ENCODE measurements at places on chromosomes 1 and 21. TPM values are rescaled to one million over a fixed set of nuclear protein-coding genes. Genes with fewer than 3 reads are reported as not detected.

- DNase-seq = peak; percentile 21
These were observed 166.9 kb downstream of the HLX start for GRCh38 chr1:221045842-221046831.

DNA sequence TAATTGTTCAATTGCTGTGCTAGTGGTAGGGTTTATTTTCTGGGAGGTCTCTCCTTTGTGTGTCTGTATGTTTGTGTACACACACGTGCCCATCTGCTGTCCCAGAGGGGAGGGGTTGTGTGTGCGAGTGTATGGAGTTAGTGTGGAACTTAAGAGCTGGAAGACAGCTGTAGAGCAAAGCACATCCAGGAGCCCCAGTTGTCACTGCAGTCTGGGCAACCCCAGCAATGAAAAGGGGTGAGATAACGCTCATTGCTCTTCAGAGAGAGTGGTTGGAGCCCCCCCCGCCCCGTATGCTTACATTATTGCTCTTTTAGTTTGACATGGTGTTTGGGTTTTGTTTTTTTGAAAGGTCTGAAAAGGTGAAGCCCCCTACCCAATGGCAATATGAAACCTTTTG, 36.9 kb downstream of the NCF2 start:
- no peak for DNase-seq

DNA sequence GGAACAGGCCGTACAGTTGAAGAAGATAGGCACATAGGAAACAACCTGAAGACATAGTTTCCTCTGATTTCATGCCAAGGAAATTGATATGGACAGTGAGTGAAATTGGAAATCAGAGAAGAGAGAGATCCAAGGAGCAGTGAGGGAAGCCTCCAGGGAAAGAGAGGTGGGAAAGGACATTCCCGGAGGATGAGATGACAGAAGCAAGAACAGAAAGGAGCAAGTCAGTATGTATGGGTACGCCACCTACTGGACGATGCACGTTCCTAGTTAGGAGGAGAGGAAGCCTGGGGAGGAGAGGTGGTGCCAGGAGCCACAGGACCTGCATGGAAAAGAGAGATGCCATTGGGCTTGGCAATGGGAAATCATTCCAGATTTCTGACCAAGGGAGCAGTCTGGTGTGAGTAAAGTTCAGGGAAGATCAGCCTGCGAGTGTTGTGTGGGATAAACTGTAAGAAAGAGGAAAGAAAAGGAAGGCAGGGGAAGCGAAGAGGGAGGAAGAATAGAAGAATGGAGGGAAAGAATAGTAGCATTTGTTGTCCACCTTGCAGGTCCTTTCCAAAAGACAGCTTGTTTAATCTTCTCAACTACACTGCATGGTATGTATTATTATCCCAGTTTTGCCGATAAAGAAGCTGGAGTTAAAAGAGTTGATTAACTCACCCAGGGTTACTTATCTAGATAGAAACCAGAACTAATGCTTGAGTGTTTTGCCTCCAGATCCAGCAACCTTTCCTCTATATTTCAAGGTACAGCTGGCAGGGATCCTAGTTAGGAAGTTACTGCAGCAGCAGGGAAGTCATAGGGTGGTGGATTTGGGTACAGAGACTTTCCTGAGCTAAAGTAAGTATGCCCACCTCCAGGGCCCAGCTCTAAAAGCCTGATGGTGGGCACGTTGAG, 27.4 kb downstream of the C1orf116 start:
- DNase-seq = peak; percentile 33

Gene RYR2
- not detected for total RNA-seq
